Left colon (tissue), 2 donors: ENCODE measurements at places on chromosomes 6 and 20.

DNA sequence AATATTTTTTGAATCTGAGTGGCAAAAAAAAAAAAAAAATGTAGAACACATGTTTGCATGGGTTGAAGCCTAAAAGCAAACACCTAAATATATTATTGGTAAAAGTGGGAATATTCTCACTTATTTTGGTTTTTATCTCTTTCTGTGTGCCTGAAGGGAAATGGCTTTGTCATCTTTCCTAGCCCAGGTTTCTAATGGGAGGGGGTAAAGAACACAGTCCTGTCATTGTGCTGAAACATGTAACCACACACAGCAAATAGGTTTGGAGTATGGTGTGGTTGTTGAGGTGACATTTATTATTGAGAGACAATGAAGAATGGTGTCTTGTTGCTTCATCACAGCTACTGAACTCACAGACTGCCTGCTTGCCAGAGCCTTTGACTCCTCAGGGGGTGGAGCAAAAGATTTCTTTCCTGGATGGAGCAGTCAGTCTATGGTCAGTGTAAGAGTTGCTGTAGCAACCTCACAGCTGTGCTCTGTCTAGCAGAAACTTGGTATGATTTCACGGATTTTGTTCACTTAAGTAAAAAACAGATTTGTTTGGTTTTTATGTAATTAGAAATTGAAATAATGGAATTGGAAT, 70.2 kb downstream of the CEP57L1 start:
- no peak for DNase-seq

DNA sequence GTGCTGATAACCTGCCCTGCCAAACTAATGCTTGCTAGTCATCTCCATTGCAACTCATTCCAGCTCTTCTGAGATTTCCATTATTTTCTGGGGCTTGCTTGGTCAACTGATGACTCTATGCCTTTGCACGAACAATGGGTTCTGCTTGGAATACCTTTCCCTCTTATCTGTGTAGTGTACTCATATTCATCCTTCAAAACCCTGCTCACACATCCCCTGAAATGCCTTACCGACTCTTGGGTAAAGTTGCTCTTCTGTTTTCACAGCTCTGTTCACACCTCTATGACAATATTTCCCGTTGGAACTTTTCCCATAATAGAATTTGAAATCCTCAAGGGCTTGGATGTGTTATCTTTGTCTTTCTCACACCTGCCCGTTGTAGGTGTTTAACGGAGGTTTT, 331.0 kb upstream of the SOX4 start:
- no peak for DNase-seq

GRCh38 chr6:108677894-108678293, 117.2 kb downstream of the FOXO3 start:
- DNase-seq, result no peak

DNA sequence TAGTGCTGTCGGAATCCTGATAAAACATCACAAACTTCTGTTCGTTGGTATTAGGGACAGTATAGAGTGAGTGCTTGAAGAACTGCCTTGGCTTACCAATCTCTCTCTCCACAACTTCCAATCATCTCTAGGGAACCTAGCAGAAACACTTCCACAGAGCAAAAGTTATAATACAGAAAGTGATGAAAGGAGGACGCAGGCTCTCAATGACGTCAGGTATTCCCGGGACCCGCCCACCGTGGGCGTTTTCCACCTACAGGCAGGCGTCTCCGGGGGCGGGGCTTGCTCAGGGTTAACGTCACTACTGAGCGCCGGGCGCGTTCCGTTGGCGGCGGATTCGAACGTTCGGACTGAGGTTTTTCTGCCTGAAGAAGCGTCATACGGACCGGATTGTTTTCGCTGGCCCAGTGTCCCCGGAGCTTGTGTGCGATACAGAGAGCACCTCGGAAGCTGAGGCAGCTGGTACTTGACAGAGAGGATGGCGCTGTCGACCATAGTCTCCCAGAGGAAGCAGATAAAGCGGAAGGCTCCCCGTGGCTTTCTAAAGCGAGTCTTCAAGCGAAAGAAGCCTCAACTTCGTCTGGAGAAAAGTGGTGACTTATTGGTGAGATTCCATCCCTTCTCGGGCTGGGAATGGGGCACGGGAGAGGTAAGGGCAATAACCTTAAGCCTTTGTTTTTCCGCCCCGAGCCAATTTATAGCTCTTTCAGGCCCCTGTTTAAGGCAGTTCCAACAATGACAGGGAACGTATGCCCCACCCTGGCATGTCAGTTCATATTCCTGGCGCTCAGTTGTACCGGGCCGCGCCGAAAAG, at the start of gene CENPW:
CENPW (plus strand) TSS at position 320 of the 814 bp plus-strand sequence; CDS start at position 479, 159 bp downstream.
- peak; percentile 90 for DNase-seq

- DNase-seq, result no peak
Measured at GRCh38 chr20:35360033-35360432, 51.7 kb downstream of the UQCC1 start.

GRCh38 chr6:47377971-47378370, 68.3 kb upstream of the TNFRSF21 start:
- DNase-seq, result no peak

DNA sequence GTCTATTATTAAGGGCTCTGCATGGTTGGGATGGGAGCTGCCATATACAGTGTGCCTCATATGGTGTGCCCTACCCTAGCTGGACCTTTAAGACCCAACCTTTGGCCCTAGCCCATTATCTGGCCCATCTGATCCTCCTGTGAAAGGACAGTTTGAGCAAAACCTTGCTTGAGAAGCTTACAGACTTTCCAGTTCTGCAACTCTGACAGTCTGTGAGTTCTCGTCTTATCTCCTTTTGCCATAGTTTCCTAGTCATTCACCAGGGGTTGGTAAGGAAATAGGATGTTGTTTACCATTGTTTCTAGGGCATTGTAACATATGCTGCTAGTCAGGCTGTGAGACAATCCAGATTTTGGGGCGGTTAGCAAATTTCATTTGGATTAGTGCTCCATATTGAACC, 17.2 kb downstream of the CTNNBL1 start:
- no peak for DNase-seq

DNA sequence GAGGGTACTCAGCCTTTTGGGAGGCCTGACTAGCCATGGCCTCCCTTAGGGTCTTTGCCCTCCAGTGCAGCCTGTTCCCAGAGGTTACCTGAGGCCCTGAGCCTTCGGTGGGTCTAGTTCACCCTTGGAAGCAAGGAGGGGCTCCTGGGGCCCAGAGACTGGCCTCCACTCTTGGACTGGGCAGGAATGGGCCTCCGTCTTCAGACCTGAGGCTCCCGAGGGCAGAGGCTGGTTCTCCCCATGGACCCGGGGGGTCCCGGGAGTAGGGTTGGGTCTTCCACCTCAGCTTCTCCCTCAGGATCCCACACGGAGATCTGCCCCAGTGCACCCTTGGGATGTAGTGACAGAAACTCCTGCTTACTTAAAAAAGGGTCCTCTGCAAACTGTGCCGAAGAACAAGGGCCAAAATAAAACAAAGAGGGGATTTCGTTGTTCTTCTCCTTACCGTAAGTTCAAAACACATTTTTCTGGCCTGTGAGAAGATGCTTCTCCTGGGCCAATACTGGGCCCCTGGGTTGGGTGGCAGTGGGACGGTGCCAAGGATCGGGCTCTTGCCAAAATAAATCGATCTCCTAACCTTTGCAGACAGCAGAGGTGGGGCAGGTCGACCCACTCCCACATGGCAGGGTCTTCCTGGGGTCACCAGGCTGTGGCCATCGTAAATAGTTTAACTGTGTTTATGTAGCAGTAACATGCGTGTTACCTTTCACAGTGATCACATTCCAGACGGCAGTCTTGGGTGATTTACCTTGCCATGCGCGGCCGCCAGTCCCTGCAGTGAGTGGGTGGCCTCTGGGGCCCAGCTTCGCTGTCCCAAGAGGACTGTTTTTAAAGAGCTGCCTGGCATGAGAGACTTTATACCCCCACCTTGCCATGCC, 151.8 kb downstream of the VEGFA start:
- peak; percentile 22 for DNase-seq

DNA sequence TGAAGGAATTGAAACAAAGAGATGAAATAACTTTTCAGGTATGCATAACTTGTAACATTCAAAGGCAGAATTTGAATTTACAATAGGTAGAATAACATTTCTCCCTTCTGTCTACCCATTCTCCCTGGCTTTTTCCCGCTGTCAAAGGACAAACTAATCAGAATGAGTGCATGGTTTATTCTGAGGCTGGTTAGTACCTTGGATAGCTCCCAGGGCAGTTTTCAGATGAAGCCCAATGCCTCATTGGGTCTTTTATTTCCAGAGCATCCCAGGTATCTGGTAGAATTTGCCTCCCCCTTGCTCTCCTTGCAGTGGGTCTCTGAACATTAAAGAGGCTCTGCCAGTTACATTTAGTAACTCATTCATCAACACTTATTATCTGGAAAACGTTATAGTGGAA, 665.5 kb downstream of the BCKDHB start:
- no peak for DNase-seq

- DNase-seq, result no peak
Measured at GRCh38 chr6:105077596-105078385, 102.0 kb downstream of the POPDC3 start.

DNA sequence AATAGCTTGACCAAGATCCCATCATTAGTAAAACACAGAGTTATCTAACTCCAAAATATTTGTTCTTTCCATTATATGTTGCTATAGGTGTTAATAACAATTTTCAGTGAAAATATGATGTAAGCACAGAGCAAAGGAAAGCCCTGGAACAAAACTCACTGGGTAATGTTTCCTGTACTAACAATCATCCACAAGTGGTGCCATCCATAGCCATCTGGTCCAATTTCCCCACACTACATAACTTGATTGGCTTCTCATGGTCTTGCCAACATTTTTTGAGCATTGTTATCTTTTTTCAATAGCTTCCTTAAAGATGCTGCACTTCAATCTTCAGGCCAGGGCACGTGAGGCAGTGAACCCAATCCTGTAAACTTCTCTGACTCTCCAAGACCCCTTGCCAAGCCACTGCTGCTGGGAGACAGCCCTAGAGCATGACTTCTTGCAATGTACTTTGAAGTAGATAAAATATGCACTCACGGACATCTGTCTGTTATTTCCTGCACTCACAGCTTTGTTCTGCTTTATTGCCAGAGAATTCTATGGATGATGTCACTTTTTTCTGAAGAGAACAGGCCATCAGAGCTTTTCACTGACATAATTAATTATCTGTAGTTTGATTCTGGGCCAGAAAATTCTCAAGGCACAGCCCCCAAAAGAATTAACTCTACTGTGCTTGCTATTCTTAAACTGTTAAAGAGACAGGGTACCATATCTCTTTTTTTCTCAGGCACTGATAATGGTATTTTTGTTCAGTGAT, 97.5 kb upstream of the TMEM30A start:
- DNase-seq, result no peak

GRCh38 chr6:113558431-113558830, 298.7 kb upstream of the MARCKS start:
- DNase-seq, result no peak

GRCh38 chr6:74964871-74965441, 240.9 kb downstream of the COL12A1 start:
- no peak for DNase-seq

DNA sequence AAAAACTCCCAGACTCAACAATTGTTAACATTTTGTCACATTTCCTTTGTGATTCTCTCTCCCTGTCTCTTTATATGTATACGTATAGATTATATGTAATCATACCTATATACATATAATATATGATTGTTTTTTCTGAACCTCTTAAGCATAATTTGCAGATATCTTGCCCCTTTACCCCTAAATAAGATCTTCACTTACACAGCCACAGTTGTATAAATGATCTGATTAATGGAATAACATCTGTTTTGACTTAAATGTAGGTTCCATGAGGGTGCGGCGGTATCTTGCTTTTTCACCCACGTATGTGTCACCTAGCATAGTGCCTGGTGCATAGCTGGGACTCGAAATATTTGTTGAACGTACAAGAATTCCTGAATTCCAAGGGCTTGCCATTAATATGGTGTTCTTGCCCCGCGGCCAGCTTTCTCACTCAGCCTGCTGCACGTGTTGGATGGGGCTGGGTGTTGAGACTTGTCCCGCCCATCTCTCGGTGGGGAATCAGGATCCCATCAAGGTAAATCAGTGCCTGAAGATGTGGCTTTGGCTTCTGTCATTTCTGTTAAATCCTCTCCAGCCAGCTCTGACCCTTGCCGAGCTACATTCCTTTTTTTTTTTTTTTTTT, 10.4 kb upstream of the MANBAL start:
- DNase-seq, result no peak

DNA sequence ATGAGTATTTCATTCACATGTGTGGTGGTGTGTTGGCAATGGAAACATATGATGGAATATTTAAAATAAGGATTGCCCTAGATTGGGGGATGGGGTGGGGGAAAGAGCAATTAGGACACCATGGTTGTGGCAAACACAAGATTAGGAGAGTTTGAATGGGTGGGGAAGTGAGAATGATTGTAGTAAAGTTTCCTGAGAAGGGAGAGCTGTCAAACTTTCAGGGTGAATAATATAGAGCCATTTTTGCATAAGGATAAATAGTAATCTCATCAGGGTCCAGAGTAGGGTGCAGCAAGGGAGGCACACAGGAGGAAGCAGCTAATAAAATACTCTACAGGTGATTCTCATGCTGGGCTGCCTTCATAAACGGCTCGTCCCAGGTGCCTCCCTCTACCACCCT, 294.9 kb upstream of the MARCKS start:
- DNase-seq, result no peak

GRCh38 chr20:50292591-50293283, 102.1 kb downstream of the CEBPB start:
- DNase-seq, result peak; percentile 91

- no peak for DNase-seq
Measured at GRCh38 chr6:140017470-140017869, 643.0 kb upstream of the CITED2 start.

DNA sequence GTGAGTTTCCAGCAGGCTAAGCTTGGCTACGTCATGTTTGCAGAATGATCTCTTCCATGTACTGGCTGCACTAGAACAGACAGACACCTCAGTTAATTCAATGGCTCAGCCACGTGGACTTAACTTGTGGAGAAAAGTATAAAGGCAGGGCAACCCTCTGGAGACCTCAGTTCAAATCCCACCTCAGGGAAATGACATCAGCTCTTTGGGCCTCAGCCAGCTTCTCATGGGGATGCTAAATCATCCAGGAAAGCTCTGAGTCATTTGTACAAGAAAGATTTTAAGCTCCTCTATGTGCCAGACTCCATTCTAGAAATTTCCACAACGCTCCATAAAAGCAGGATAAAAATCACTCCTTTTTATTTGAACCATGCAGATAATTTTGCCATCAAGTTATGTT, 128.5 kb upstream of the SALL4 start:
- DNase-seq, result no peak

DNA sequence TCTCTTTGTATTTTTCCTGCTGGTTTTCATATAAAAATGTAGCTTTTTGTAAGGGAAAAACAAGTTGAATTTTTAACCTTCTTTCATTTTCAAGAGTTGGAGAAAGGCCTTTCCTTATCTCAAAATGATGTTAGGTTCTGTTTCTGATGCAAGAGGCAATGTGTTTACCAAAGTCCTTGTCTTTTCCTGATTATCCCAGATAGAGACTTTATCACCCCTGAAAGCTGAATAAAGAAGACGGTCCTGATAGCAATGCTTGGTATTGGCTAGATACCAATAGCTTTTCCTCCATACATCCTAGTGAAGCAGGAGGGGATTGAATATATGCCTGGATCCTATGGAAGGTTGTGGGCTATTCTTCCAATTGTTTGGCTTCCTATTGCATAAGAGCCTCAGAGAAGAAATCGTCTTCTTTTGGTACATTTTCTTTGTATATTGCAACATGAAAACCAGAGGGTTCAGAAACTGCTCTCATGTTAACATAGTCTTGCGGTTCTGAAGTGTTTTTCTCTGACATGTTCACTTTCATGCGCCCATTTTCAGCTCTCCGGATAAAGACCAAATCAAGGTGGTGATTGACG, 5.5 kb downstream of the PNLDC1 start:
- DNase-seq, result no peak
